ENCODE measurements at places on chromosomes 12 and 14.
A peak's percentile ranks its signal among the peaks of the same experiment; 100 is the strongest.

DNA sequence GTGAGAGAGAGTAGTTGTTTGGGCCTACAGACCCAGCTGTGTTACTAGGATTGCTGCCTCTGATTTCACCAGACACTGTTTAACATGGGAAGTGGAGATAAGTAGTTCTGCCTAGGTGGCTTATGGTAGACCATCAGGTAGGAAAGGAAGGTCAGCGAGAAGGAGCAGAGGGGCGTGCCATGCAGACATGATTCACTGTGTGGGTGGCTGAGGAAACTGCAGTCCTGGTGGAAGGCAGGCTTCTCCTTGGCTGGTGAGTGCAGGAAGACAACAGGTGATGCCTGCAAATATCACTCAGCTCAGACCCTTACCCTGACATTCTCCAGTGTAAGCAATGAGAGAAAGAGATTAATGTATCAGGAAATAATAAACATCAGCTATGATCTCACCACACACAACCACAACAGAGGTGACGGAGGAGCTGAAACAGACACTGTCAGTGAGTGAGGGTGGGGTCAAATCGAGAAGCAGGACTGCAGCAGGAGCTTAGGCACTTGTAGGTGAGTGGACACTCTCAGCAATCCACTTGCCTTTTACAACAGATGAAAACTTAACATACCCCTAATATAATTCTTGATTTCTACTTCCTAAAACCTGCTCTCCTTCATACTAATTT is 2.1 kb upstream of the PRR4 start:
- DNase-seq = no peak

- peak; percentile 33 for DNase-seq
Observed at GRCh38 chr12:71684081-71684480, 1.8 kb upstream of the TMEM19 start.

DNA sequence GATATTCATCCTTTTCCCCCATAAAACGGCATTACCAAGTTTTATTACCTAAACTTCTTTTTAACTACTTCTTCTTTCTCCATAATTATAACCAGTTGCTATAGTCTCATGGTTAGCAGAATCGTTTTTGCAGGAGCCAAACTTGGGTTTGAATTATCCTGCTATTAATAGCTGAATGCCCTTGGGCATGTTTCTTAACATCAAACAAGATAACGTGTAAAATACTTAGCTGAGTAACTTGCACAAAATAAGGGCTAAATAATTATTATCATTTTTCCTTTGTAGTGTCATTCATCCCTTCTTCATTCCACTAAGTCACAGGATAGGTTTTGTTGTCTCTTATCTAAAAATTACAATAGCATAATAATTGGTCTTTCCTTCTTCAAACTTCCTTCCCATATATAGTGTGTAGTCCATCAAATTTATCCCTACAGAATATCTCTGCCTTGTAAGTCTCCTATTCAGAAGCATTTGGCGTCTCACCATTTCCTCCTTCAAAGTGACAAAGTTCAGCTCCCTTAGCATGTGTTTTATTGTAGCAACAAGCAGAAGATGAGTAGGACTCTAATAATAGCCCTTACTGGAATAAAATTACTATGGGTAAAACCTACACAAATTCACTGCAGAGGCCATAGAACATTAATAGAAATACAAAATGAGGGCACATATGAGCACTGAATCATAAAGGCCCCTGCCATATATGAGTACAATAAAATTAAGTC is 63.8 kb downstream of the FAR2 start:
- no peak for DNase-seq

GRCh38 chr14:57583396-57583795 is 89.7 kb upstream of the CCDC198 start:
- DNase-seq = no peak

DNA sequence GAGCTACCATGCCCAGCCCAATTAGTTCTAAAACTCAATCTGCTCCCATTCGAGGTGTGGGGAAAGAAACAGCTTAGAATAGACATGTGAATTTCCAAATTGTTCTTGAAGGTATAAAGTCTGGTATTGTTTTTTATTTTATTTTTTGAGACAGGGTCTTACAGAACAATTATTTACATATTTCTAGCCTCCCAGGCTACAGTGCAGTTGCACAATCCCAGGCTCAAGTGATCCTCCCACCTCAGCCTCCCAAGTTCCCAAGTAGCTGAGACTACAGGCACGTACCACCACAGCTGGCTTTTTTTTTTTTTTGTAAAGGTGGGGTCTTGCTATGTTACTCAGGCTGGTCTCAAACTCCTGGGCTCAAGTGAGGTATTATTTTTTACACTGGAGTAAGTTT is 6.3 kb downstream of the SLC11A2 start:
- DNase-seq = no peak
